DND-41 (cell line): ENCODE measurements at places on chromosomes 4 and X.
A peak's percentile ranks its signal among the peaks of the same experiment; 100 is the strongest.

DNA sequence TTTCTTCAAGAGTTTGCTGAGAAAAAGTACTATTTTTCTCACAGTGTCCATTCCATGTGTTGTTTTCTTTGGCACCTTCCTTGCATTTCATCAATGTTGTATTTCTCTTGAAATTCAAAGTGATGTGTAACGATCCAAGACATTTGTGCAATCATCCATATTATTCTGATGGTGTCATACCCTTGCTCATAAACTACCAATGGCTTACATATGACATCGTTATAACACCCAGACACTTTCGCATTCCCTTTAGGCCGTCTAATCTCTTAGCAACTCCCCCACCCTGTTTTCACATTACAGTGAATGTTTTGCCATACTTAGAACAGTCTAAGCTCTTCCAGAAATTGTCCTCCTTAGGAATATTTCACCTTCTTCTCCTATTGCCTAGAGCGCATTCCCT is 1779.0 kb downstream of the PCDH7 start:
- H3K4me3 ChIP-seq: no peak overlapping the region
- H3K36me3 ChIP-seq: no peaks in the 10 kb centered on the region
- no peak for DNase-seq
- H3K27me3 ChIP-seq: no peaks in the 10 kb centered on the region

DNA sequence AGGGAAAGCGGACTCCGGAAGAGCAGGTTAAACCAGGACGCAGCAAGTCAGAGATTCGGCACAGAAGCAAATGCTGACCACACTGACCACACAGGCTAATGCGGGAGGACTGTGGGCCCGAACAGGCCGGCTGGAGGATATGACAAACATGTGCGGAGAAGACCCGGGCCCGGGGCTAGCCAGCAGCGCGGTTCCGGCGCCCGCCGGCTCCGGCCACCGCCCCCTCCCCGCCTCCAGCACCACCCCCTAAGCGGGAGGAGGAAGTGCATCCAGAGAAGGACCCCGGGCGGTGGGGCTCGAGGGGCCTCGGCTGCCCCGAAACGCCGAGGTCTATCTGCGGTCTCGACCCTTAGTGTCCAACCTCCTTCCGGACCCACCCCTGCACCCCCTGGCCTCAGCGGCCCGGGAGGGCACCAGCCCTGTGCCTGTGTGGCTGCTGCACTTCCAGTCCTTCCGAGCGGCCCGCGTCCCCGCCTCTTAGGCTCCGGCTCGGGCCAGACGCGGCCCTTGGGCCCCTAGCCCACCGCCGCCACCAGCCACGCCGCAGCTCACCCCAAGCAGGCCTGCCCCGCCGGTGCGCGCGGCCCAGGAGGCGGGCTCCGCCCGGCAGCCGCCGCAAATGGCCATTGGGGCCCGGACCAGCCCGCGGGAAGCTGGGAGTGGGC is 2.1 kb downstream of the ELOVL6 start:
- H3K36me3 ChIP-seq: peaks cover 9% of the 10 kb centered on the region
- no peaks in the 10 kb centered on the region for H3K27me3 ChIP-seq
- peaks cover 46% of the 10 kb centered on the region for H3K4me1 ChIP-seq
- DNase-seq: peak; percentile 73
- peak overlapping the region; percentile 89 for H3K27ac ChIP-seq

- no peak overlapping the region for H3K27ac ChIP-seq
- no peaks in the 10 kb centered on the region for H3K36me3 ChIP-seq
- H3K27me3 ChIP-seq: no peaks in the 10 kb centered on the region
- no peak for DNase-seq
Observed at GRCh38 chr4:98485816-98486345, 172.5 kb downstream of the TSPAN5 start.

GRCh38 chr4:8240211-8241041 is 29.1 kb upstream of the HTRA3 start:
- H3K4me1 ChIP-seq: no peaks in the 10 kb centered on the region; the same call in 1 of the 2 replicates
- no peak overlapping the region for H3K27ac ChIP-seq
- H3K4me3 ChIP-seq: no peak overlapping the region
- H3K27me3 ChIP-seq: no peaks in the 10 kb centered on the region

DNA sequence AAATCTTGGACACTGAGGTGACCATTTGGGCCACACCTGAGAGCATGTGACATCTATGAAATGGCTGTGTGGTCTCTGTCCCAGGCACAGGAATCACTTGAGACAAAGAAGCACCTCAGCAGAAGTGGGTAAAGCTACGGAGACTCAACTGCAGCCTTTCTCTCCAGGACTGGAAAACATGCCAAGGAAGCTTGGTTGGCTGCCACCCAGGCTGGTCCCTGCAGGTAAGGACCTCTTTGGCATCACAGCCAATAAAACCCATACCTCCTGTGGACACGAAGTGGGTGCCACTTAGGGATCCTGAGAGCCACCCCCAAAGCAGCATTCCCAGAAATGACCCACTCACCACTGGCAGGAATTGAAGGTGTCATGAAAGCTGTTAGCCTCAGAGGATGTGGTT is 74.6 kb downstream of the LEF1 start:
- H3K4me3 ChIP-seq: no peak overlapping the region
- DNase-seq: no peak
- no peaks in the 10 kb centered on the region for H3K27me3 ChIP-seq
- H3K4me1 ChIP-seq: peaks cover 30% of the 10 kb centered on the region
- H3K36me3 ChIP-seq: peaks cover 94% of the 10 kb centered on the region

DNA sequence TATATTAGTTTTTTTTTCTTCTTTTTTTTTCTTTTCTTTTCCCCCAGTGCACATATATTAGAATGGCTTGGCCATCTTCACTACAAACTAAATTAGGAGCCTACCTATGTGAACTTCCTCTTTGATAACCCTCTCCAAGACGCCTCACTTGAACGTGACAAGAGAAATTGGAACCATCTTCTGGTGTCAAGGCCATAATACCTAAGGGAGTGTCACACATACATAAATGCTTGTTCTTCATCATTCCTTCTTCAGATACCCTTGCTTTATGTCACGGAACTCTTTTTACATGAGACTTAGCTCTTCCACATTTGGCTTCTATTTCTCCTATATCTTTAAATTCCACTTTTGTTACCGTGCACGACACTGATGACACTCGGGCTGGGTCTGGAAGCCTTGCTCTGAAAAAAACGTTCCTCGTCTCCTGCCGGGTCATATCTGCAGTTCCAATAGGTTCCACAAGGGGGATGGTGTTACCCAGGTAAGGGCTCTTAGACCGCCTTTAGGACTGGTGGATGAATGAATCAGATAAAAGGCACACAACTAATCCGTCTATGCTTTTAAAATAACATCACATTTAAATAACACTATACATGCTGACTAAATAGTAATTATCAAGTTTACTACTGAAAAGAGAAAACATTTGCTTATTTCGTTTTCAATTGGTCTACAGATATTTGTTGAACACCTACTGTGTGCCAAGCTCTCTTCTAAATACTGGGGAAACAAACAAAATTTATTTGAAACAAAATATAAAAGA is 19.9 kb downstream of the DGAT2L6 start:
- no peak overlapping the region for H3K27ac ChIP-seq
- H3K4me1 ChIP-seq: no peaks in the 10 kb centered on the region
- no peaks in the 10 kb centered on the region for H3K27me3 ChIP-seq
- peak; percentile 35 for DNase-seq
- no peak overlapping the region for H3K4me3 ChIP-seq
- no peaks in the 10 kb centered on the region for H3K36me3 ChIP-seq

GRCh38 chr4:173866322-173867026 is 336.4 kb upstream of the HAND2 start:
- no peak overlapping the region for H3K27ac ChIP-seq
- no peaks in the 10 kb centered on the region for H3K4me1 ChIP-seq
- no peak for DNase-seq
- H3K36me3 ChIP-seq: no peaks in the 10 kb centered on the region
- H3K27me3 ChIP-seq: no peaks in the 10 kb centered on the region

DNA sequence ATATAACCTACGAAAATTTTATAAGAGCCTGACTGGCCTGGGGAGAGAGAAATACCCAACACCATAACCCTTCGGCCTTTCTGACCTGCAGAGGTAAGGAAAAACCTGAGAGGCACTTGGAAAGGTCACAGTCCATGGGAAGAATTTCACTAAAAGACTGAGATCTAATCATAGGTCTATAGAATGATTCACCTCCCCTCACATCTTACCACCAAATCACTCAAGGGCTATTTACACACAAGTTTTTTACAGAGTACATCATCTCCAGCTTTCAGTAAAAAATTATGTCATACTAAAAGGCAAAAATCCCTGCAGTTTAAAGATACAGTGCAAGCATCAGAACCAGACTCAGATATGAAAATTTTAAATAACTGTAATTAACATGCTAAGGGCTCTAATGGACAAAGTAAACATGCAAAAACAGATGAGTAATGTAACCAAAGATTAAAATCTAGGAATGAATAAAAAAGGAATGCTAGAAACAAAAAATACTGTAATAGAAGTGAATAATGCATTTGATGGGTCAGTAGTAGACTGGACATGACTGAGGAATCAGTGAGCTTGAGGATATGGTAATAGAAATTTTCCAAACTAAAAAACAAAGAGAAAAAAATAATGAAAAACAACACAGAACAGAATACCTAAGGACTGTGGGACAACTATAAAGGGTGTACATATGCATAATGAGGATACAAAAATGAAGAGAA is 32.1 kb upstream of the SLC16A2 start:
- no peaks in the 10 kb centered on the region for H3K4me1 ChIP-seq
- no peak overlapping the region for H3K27ac ChIP-seq
- H3K36me3 ChIP-seq: no peaks in the 10 kb centered on the region
- no peak for DNase-seq
- H3K27me3 ChIP-seq: no peaks in the 10 kb centered on the region
- H3K4me3 ChIP-seq: no peak overlapping the region

- no peaks in the 10 kb centered on the region for H3K4me1 ChIP-seq
- DNase-seq: no peak
- H3K4me3 ChIP-seq: no peak overlapping the region
- H3K27ac ChIP-seq: no peak overlapping the region
Observed at GRCh38 chr4:101835121-101835904, 44.8 kb downstream of the BANK1 start.

GRCh38 chrX:100600758-100601157 is 16.0 kb downstream of the TNMD start:
- no peaks in the 10 kb centered on the region for H3K4me1 ChIP-seq
- no peaks in the 10 kb centered on the region for H3K36me3 ChIP-seq
- H3K27me3 ChIP-seq: no peaks in the 10 kb centered on the region
